CD4-positive, alpha-beta T cell (primary cell): ENCODE measurements at places on chromosomes 6 and 20. TPM values are rescaled to one million over a fixed set of nuclear protein-coding genes. Genes with fewer than 3 reads are reported as not detected.

CNKSR3 gene
- not detected for total RNA-seq

SRF gene
- total RNA-seq = 22.8 TPM

NKX2-4 gene
- not detected for total RNA-seq

TXLNB gene
- total RNA-seq = 0.19 TPM

C6orf132 gene
- total RNA-seq = not detected

ZBTB12 gene
- 0.28 TPM for total RNA-seq

SOX18 gene
- not detected for total RNA-seq

SUN5 gene
- total RNA-seq = not detected

LY6G5C gene
- 0.67 TPM for total RNA-seq

PTPRT gene
- not detected for total RNA-seq

STX11 gene
- total RNA-seq = 16.8 TPM

MEI4 gene
- total RNA-seq = not detected

LAMA4 gene
- not detected for total RNA-seq

THBD gene
- 2.2 TPM for total RNA-seq

C20orf204 gene
- total RNA-seq = 6.4 TPM

RIMS4 gene
- total RNA-seq = not detected

PI16 gene
- total RNA-seq = 5.2 TPM

COL12A1 gene
- not detected for total RNA-seq

LINC00237 gene
- not detected for total RNA-seq

PDE10A gene
- not detected for total RNA-seq

MBOAT1 gene
- total RNA-seq = 17.2 TPM

MLN gene
- total RNA-seq = not detected

CTCFL gene
- not detected for total RNA-seq

IL20RA gene
- not detected for total RNA-seq

MAFB gene
- total RNA-seq = 3.7 TPM

TRIM15 gene
- total RNA-seq = not detected

MYH7B gene
- 0.58 TPM for total RNA-seq

TRIM40 gene
- not detected for total RNA-seq

TRIM39 gene
- total RNA-seq = 38.2 TPM

RPS6KA2 gene
- 6.2 TPM for total RNA-seq

MUC21 gene
- not detected for total RNA-seq

RRP36 gene
- total RNA-seq = 17.7 TPM

SEMG1 gene
- not detected for total RNA-seq

SIRPD gene
- total RNA-seq = 0.28 TPM
